ENCODE measurements at places on chromosomes 2 and 18.
A peak's percentile ranks its signal among the peaks of the same experiment; 100 is the strongest.

DNA sequence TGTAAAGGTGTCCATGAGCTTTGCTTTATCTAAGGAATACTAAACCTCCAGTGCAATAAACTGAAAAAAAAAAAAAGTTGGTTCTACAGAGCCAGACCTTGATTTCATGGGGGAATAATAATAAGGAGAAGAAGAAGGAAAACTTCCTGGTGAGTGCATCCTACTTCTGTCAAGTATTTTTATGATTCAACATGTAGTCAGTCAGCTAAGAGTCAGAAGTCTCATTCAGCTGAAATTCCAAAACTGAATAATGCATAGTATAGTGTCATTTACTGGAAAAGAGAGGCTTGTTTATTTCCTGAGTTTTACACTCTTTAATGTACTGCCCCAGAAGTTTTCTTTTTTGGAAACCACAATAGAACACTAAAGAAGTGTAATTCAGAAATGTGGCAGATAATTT lies 77.8 kb upstream of the TACR1 start:
- DNase-seq, result no peak

DNA sequence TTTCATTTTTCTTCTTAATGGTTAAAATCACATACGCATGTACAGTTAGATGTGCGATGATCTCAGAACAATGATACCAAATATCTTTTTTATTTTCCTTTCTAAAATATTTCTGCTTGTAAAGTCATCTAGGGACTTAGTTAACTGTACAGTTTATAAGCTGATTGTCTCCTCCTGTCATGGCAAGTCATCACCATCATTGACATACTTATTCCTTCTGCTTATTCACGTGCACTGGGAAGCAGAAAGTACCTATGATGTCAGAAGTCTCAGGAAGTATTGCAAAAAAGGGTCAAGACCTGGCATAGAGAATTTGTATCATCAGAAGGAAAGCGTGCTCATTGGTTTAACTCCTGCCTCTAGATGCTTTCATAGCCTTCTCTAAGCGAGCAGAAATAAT lies 154.2 kb downstream of the DSC3 start:
- DNase-seq, result no peak

DNA sequence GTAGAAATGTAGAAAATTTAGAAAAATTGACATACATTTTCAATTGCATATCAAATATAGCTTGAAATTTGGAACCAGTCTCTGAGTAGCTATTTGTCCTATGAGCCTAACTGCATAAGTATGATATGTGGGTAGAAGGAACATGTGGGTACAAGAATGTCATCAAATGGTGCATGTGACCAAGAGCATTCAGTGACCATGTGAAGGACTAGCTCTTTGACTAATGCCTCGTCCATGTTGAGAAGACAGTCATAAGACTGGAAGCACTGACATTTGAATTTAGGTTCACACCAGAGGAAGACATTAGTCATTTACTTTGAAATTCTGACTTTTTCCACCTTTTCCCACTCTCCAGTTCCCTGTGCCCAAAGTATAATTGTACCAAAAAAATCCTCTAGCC lies 12.6 kb downstream of the MRPL44 start:
- peak; percentile 77 for DNase-seq

- no peak for DNase-seq
Measured at GRCh38 chr18:35716169-35716831, 134.8 kb downstream of the GALNT1 start.

DNA sequence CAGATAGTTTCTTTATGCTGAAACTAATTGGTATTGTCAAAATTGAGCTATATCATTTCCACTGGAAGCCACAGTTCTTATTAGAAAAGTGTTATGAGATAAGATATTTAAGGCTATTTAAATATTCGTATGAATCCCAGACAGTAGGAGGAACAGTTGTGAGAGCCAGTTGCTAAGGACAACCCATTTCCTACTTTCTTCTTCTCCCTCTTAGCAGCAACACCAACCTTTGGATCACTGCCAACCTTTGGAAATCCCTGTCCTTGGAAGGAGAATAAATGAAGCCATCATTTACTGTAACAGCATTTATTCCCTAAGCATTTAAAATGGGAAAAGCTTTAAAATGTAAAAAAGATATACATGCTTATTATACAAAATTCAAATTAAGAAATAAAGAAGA lies 85.8 kb downstream of the PLCL1 start:
- peak; percentile 54 for DNase-seq

GRCh38 chr2:67515056-67515455 lies 117.9 kb downstream of the ETAA1 start:
- DNase-seq, result no peak

DNA sequence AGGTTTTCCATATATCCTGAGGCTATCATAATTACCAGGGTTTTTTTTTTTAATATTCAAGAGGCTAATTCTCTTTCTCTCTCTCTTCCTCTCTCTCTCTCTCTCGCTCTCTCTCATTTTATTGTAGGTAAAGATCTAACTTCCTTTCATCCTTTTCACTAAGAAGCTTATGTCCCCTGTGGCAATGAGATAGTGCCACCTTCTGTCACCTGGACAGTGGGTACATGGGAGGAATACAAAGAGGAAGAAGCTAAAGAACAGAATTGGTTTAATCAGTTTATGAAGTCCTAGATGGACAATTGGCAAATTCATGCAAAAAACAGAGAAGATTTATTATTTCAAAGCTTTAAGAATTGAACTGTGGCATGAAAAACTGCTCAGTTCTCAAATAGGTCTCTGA lies 1582.3 kb upstream of the TMEFF2 start:
- DNase-seq, result no peak

DNA sequence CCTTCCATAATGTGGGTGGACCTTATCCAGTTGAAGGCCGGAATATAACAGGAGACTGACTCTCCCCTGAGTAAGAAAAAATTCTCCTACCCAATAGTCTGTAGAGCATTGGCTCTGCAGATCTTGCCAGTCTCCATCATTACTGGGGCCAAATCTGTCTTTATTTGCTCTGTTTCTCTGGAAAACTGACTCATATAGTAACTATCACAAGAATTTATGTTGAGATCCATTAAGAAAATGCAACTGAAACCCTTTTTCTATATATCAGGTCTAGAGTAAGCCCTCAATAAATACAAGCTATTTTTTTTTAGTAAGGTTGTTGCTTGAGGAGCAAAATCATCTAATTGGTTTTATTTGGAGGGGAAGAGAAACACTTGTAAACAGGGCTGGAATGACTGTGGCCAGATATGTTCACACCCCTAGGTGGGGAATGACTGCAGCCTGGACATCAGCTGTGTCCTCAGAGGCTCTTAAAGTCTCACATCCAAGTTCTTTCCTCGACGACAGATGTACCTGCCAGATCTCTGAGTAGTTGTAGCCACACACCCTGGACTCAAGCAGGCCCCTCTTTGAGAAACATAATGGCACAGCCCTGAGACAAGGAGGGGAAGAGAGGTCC lies 339.7 kb downstream of the TNS1 start:
- no peak for DNase-seq

DNA sequence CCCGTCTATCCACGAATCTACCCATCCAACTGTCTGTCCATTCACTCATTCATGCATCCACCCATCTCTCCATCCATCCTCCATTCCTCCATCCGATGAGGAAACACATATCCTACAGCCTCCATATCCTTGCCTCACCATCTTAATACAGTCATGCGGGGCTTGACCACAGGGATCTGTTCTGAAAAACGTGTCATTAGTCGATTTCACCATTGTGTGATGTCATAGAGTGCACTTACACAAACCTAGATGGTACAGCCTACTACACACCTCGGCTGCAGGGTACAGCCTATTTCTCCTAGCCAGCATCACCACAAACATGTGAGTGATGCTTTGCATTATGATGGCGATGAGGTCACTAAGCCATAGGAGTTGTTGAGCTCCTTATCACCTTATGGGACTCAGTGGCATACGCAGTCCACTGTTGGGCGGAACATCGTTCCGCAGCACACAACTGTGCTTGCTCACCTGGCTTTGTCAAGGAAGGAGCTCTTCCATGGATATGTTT lies 1.9 kb upstream of the NT5DC4 start:
- peak; percentile 45 for DNase-seq

- DNase-seq, result peak; percentile 94
Measured at GRCh38 chr2:16625201-16625729, 40.4 kb downstream of the CYRIA start.

GRCh38 chr2:170368370-170368769 lies 190.4 kb downstream of the MYO3B start:
- DNase-seq, result no peak

DNA sequence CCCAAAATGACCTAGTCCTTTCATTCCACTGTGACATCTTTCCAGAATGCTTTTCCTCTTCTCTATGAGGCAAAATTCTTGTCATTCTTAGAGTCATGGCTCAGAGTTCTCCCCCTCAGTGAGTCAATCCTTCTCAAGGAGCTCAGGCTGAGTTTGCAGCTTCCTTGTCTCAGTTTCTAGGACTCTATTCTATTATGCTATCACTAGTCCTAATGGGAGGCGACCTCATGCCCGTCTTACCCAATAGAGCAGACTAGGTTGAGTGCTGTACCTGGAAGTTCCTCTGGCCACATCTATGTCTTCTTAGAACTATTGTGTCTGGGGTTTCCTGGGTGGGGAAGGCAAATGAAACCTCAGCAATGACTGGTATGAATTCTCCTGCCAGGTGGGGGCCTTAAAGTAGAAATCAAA lies 51.5 kb downstream of the HAUS1 start:
- peak; percentile 7 for DNase-seq

All from suppressor macrophage treated with lipopolysaccharide for 4 hours (primary cell).